ENCODE measurements at places on chromosomes 5 and 9.

GRCh38 chr5:151677776-151678545 is 8.8 kb downstream of the SPARC start:
- no peak for DNase-seq

- DNase-seq: no peak
These were observed 21.3 kb downstream of the PTTG1 start for GRCh38 chr5:160442824-160443431.

GRCh38 chr5:18236386-18236785 is 602.1 kb downstream of the TAF11L14 start:
- DNase-seq: no peak

DNA sequence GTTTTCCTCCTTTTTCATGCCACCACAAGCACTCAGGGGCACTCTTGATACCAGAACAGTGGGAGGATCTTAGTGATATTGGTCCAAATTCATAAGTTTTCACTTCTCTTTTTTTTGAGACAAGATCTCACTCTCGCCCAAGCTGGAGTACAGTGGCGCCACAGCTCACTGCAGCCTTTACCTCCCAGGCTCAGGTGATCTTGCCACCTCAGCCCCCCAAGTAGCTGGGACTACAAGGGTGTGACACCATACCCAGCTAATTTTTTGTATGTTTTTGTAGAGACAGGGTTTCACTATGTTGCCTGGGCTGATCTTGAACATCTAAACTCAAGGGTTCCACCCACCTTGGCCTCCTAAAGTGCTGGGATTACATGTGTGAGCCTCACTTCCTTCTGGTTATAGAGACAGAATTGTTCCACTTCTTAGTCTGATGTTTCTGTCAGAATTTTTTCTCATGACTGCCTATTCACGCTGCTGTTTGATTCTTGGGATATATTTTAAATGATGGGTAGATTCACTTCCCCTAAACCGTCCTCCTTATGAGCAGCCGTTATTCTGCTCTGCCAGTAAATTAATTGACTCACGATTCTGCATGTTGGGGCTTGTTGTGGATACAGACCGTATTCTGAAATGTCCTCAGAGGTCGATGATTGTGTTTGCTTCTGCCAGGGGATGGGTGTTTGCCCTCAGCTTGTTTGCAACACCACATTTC is 30.8 kb downstream of the MTAP start:
- DNase-seq: no peak

DNA sequence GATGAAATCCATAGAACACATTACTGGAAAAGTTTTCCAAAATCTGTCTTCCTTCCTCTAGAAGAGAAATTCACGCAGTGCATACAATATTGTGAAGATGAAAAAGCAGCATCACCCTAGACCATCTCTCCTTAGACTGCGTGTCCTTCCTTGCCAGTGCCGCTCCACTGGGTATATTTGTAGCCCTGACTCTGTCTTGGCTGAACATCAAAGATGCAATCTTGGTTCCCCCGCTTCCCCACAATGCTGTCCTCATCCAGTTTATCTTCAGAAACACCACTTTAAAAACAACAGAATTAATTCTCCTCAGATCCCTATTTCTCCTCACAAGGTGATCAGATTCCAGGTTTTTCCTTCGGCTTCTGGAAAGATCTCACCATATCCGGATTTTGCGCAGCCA is 53.9 kb downstream of the ROR2 start:
- no peak for DNase-seq

- no peak for DNase-seq
These were observed 4.9 kb downstream of the FBXO38 start for GRCh38 chr5:148388696-148389095.

- no peak for DNase-seq
These were observed 13.1 kb downstream of the TLN1 start for GRCh38 chr9:35718721-35719511.

DNA sequence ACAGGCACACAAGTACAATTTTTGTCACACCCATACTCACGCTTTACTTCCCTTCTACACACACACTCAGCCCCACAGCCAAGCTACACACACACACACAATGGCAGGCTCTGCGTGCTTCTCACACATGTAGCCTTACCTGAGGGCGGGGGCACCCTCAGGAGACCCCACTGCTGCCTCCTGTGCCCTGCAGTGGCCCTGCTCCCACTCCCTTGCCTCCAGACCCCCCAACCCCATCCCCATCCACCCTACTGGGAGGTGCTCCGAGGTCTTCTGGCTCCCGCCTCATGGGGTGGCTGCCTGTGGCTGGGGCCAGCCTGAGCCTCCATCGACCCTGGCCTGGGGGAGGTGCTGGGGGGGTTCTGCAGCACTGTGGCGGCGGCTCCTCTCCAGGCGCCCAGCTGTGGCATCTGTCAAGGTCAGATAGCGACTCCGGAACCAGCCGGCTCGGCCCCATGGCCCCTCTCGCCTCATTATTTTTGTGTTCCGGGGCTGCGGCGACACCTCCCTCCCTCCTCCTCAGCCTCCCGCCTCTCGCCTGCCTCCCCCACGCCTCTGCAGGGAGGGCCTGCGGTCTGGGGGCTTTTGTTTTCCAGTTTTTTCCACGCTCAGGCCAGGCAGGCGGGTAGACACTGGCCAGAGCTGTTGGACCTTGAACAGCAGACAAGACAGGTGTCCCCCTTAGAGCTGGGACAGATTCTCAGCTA is 21.7 kb downstream of the CXXC5 start:
- no peak for DNase-seq

DNA sequence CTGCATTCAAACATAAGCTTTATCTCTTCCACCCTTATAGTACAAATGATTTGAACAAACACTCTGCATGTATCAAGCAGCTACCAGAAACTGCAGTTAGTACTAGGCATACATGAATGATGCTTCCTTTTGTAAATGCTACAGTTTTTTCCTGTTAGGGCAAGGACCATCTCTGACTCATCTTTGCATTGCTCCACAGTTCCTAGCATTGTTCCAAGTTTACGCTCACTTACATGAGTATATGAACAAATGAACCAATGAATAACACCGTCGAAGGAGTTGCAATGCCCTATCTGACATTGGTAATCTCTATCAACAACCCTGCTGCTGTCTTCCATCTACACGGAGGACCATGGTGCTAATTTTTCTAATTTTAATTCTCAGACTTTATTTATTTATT is 2.1 kb upstream of the ALDH7A1 start:
- no peak for DNase-seq

GRCh38 chr9:133032171-133032570 is 1.4 kb downstream of the GTF3C5 start:
- no peak for DNase-seq

DNA sequence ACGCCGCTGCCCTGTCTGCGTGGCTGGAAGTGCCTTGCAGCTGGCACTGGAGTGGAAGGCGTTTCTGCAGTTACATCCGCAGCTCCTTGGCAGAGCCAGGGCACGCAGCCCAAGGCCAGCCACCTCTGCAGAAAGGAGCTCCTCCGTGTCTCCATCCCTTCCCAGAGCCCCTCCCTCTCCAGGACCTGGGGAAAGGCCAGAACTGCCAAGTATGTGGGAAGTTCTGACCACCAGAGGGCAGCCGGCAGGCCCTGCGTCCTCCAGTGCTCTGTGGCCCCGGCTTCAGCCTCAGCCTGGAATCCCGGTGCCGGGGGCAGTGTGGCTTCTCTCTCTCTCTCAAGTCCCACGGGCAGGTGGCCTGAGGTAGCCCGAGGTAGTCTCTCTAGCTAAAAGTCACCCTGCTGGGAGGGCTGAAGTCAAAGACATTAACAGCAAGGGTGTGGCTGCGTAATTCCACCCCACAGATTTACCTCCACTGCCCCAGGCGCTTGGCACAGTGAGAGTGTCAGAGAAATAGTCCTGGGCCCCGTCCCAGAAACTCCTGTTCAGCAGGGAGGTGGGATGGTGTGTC is 101.7 kb upstream of the FCN2 start:
- no peak for DNase-seq

GRCh38 chr9:84216151-84216550 is 124.4 kb downstream of the SLC28A3 start:
- no peak for DNase-seq

DNA sequence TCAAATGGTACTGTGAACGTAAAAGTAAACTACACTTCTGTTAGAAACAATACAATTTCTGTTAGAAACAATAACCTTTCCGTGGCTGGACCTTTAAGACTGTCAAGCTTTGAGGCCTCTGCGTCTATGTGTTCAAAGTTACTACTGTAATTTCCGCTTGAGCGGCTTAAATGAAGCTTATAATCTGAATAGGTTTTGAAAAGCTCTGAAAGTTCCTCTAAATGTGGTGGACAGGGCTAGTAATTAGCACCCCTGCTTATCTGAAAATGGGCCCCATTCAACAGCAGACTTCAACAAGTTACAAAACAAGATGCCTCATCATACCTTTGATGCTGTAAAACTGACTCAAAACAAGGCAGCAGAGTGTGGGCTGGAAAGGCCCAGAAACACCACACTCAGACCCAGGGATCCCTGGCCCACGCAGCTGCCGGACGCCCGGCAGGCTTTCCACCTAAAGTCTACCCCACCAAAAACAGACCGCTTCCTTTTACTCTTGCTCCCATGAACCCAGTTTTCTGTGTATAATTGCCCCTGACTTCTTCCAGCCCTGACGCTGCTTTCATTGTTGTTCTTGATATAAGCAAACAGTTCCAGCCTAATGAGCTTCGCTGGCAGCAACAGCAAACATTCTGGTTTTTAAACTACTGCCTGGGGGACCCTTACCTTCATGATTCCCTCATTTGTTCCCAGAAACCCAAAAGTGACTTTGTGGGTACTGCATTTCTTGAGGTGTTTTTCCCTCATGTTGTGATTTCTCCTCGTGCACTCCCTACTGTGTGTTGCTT is 66.7 kb downstream of the TLE1 start:
- DNase-seq: no peak

DNA sequence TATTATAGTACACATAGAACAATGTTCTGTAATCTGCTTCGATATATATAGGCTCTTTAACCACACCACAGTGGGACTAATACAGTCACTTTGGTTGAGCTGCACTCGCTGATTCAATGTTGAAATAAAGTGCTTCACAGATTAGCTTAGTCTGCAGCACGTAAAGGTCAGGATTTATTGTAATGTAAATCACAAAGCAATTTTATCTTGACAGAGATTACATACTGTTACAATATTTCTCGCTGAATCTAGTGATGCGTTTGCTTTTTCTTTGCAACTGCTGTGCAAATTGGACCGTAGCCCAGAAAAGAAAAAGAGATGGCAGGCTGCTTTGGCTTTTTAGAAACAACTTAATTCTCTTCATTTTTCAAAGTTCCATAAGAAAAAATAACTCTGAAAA is 52.9 kb downstream of the CETN3 start:
- DNase-seq: no peak

DNA sequence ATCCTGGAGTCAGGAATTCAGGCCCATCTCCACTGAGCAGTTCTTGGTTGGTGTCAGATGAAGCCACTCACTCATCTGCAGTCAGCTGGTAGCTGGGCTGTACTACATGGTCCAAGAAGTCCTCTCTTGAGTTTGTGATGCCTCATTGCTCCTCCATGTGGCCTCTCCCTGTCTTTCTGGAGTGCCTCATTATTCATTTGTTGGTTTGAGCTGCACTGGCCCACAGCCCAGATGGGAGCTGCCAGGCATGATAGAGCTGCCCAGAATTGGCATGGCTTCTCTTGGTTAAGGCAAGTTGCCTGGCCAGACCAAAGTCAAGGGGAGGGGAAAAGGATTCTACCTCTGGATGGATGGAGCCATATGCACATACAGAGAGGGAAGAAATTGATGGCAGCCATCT is 8.0 kb downstream of the PTCD2 start:
- DNase-seq: no peak

- peak; percentile 88 for DNase-seq
These were observed at the start of gene NR3C1 for GRCh38 chr5:143403593-143404415. NR3C1 (minus strand) TSS chr5:143403686; CDS start chr5:143400839, 2,847 bp downstream.

GRCh38 chr5:181114844-181115778 is 15.9 kb downstream of the OR2V1 start:
- DNase-seq: peak; percentile 22

DNA sequence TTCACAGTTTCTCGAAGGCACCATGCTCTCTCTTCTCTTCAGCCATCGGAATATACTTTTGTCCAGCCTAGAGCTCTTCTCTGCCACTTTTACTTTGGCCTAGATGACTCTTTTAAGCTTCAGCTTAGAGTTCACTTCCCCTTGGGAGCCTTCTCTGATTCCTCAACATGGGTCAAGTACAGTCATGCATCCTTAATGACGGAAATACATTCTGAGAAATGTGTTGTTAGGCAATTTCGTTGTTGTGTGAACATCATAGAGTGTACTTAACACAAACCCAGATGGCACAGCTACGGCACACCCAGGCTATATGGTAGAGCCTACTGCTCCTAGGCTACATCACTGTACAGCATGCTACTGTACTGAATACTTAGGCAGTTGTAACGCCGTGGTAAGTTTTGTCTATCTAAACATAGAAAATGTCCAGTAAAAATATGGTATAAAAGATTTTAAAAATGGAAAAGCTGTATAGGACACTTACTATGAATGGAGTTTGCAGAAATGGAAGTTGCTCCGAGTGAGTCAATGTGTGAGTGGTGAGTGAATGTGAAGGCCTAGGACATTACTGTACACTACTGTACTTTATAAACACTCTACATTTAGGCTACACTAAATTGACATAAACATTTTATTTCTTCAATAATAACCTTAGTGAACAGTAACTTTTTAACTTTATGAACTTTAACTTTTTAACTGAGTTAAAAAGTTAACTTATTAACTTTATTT is 15.1 kb upstream of the TNFSF15 start:
- DNase-seq: no peak

DNA sequence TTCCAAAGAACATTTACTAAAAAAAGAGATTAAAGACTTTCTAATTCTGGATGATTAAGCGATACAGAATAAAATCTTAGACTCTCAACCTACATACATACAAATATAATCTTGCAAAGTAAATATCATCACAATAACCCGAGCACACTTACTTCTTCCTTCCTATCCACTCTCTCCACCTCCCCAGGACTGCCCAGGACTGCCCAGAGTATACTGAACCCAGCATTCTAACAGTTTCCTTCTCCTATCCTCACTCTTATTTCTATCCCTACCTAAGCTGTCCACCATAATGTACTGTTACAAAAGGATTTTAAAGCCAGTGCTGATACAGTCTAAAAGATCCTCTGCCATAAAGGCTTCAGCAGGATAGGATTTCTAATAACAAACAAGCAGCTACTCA is 413.3 kb upstream of the POU5F2 start:
- no peak for DNase-seq

GRCh38 chr9:36138901-36139300 is 2.4 kb downstream of the GLIPR2 start:
- DNase-seq: no peak

Measured in activated T-cell treated with anti-CD3 and anti-CD28 coated beads, Interleukin-2, amount 50 U/mL, for 72 hours (primary cell).